ENCODE measurements at places on chromosomes 2 and 18.

DNA sequence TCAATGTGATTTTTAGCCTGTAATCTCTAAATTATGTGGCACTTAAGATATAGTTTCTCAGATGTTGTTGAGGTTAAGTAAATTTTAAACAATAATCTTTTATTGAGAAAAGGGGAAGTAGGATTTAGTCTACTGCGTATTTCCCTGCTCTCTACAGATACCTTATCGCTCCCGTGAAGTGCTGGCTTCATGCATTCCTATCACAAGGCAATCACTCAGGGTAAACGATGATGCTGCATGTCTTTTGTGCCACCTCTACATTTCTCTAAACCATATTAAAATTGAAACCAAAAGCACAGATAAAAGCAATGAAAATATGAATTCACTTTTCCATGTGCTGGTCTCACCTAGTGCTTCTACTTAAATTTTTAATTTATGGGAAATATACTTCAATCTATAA is 14.4 kb upstream of the RPE start:
- DNase-seq, result no peak

- no peak for DNase-seq
Observed at GRCh38 chr2:10659898-10660568, 29.7 kb downstream of the NOL10 start.

DNA sequence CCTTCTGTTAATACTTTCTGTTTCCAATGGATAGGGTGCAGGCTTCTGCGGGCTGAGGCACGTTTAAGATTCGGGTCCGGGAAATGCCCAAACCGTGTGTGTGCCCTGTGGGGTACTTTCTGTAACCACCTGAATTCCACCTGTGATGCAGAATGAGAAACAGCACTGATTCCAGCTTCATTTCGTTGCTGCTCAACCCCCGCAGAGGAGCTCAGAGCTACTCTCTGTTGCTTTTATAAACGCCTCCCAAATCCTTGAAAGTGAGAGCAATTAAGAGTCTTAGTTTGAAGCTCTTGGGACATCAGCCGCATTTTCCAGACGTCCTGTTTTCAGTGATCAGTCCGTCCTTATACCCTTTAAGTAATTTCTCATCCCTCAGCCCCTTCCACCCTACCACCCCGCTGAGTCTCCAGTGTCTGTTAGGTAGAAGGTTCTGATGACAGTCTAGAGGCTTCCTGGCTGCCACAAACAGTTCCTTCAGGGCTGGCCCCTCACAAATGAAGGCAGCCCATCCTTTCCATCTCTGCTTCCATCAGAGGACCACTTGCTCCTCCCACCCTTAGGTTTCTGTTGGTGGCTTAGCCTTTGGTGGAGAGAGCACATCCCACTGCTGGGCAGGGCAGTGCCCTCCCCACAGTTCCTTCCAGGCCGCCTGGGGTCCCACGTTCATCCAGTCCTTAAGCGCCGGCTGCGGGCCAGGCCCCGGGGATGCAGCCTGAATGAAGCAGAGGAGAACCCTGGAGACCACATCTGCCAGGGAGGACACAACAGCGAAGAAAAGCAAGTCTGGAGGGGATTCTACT is 230.1 kb downstream of the SEPTIN10 start:
- DNase-seq, result no peak

DNA sequence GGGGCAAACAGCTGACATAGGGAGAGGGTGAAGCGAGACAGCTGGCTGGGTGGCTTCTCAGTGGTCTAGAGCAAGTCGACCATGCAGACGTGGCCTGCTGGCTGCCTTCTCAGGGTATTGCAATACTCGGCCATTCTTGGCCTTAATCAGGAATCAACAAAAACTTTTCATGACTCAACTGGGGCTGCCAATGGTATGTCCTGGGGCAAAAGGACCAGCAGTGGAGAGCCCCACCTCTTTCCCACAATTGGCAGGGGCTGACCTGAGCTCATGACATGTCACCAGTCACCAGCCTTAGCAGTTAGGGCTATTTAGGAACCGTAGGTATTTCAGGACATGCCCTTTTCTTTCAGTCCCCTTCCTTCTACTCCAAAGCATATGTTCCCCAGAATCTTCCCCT is 19.1 kb downstream of the PLA2R1 start:
- DNase-seq, result no peak

DNA sequence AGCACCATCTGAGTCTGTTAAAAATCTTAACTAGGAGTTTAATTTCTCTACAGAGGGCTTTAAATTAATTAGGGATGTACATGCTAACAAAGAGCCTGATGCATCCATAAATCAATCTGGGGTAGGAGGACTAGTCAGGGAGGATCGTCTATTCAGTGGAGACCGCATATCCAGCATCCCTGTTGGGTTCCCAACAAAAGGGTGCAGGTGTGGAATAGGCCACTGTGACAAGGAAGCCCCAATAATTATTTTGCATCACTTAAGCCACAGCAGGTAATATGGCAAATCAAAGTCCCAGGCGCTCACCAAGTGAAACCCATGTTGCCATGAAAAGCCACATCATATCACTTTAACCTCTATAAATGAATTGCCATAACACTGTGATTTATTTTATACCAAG is 392.3 kb downstream of the NCKAP5 start:
- DNase-seq, result no peak

- peak; percentile 92 for DNase-seq
Observed at GRCh38 chr2:222797871-222798270, 63.0 kb upstream of the ACSL3 start.

DNA sequence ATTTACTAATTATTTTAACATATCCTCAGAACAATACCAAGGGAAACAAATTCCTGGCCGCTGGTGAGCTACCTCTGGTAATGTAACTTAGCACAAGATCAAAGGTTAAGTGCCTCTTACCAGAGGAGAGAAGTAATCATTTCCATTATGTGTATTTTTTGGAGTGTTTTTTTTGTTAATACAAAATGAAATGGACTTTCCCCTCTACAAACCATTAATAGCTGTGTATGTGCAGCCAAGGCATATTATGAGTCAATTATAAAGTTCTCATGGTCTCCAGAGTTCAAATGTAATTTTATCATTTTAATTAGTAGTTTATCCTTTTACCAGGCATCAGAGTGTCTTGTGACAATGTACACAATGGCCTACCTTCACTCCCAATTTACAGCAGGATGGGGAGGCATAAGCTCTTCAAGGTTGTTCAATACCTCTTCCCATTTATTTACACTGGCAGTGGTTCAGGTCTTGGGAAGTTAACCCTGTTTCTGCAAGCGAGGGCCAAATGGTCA is 242.2 kb downstream of the TGIF1 start:
- no peak for DNase-seq

- DNase-seq, result no peak
Observed at GRCh38 chr2:234691214-234691575, 194.3 kb upstream of the ARL4C start.

DNA sequence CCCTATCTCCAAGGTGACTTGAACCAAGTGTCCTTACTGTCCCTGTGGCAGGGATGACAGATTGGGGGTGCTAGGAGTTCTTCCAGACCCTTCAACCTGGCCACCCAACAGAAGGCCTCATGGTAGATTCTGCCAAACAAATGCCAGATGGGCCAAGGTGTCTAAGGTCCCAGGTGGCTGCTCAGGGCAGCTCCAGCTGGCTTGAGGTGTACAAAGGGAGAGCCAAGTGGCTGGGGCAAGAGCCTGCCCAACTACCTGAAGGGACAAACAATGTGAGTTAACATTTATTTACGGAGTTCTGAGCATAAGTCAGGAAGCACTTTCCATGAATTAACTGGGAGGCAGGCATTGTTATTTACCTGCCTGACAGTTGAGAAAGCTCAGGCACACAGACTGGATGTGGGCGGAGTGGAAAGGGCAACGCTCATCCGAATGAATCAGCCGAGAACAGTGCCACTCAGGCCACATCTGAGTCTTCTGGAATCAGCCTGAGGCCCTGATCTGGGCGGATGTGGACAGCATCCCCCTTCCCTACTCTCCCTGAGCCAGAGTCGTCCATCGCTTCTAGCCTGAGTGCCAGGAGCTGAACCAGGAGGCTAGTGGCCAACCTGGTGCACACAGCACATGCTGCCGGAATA is 4.4 kb upstream of the KCNIP3 start:
- no peak for DNase-seq

- DNase-seq, result no peak
Observed at GRCh38 chr18:54090856-54091255, 133.6 kb downstream of the MBD2 start.

DNA sequence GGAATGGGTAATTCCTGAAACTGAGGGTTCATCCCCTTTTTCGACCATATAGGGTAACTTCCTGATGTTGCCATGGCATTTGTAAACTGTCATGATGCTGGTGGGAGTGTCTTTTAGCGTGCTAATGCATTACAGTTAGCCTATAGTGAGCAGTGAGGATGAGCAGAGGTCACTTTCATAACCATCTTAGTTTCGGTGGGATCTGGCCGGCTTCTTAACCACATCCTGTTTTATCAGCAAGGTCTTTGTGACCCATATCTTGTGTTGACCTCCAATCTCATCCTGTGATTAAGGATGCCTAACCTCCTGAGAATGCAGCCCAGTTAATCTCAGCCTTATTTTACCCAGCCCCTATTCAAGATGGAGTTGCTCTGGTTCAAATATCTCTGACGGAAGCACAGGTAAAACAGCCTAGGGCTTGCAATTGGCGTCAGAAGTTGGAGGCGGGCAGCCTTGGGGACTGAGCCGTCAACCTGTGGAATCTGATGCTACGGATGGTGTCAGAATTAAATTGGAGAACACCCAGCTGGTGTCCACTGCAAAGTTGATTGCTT is 19.5 kb downstream of the RALBP1 start:
- peak; percentile 93 for DNase-seq

DNA sequence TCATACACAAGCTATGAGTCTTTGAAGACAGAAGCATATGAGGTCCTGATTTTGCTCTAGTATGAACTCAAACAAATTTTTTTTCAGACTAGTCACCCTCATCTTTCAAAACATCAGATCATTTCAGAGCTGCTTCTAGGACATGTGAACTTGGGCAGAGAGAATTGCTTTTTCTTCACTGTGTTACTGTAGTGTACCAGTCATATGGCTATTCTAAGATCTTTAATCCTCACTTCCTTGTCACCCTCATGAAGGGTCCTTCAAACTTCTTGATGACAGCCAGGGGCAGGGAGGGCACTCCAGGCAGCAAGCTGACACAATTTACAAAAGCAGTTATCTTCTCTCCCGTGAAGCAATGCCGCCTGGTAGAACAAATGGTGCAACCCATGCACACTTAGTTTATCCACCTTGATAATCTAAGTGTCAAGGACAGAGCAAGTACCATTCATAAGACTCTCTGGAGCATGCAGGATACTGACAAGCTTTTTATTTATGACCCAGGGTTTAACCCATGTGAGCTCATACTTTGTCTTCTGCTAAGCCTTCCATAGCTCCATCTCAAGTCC is 200.6 kb downstream of the DPP10 start:
- no peak for DNase-seq

- no peak for DNase-seq
Observed at GRCh38 chr18:42446195-42446594, 491.2 kb downstream of the PIK3C3 start.

DNA sequence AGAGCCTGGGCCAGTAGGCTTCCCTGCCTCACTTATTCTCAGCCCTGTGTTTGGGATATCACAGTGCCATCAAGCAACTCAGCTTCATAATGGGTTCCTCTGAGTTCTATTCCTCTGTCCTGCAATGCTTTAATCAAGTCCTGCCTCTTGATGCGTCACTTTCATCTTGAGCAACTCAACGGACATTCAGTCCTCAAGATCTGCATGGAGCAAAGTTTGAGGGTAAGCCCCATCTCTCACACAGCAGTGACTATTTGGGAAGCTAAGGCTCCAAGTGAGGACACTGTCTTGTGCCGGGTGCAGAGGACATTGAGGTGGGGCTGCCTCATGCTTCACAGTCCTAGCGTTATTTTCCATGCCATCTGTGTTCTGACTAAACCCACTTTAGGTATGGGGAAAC is 50.9 kb upstream of the PLB1 start:
- DNase-seq, result peak; percentile 81

- no peak for DNase-seq
Observed at GRCh38 chr2:176170602-176171305, 13.6 kb downstream of the HOXD3 start.

- peak; percentile 62 for DNase-seq
Observed at GRCh38 chr2:27667446-27667845, 3.8 kb downstream of the SLC4A1AP start.

DNA sequence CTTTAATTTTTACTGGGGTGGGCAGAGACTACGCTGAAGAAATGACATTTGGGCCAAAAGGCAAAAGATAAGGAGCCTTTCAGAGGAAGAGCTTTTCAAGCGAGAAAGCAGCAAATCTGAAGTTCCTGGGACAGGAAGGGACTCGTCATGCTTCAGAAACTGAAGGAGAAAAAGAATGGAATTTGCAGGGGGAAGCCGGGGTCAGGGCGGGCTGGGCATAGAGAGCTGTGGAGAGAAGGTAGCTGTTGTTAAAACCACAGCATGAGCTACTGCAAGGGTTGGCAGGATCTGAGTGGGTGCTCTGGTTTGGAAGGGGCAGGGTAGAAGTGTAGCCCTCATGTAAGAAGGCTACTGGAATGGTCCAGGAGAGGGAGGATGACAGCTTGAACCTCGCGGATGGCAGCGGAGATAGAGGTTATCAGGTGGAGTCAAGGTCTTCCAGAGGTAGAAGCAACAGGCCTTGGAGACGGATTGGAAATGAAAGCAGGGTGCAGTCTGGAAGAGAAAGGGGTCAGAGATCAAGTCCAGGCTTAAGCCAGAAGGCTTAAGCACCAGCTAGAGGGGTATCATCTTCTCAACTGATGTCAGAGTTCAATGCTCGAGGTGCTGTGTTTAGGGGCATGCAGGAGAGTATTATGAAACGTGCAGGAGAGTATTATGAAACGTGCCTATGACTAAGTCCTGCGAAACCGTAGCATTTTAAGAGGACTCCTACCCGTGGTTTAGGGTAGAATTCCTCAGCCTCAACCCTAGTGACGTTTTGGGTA is 18.9 kb downstream of the ATP8B1 start:
- peak; percentile 36 for DNase-seq

GRCh38 chr18:60022671-60023276 is 123.0 kb downstream of the PMAIP1 start:
- DNase-seq, result no peak

DNA sequence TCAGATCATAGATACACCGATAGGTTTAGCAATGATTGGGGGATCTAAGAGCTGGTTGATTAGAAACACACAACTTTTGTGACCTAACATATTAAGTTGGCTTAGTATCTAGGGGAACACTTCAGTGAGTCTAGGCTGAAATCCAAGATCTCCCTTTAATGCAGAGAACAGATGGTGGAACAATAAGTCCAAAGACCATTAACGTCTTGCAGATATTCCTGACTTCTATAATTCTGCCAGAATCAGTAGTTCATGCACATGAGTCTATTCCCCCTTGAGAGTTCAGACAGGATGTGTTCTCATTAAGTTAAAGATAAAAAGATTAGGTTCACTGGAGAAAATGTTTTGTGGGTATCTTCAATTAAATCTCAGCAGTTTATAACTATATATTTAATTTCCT is 506.5 kb downstream of the TSN start:
- DNase-seq, result no peak

- DNase-seq, result no peak
Observed at GRCh38 chr2:107062599-107063220, 176.7 kb upstream of the ST6GAL2 start.

GRCh38 chr2:8002765-8003393 is 679.0 kb upstream of the ID2 start:
- no peak for DNase-seq
